Muscle of leg (tissue), 16 donors: ENCODE measurements at places on chromosomes 6 and 20.

GRCh38 chr6:11738661-11739375 lies 39.8 kb downstream of the ADTRP start:
- no peak overlapping the region for H3K27ac ChIP-seq
- H3K4me1 ChIP-seq: peaks cover 8% of the 10 kb centered on the region
- peak; percentile 38 for DNase-seq

GRCh38 chr20:53362736-53363135 lies 230.9 kb downstream of the ZNF217 start:
- no peak overlapping the region for H3K27ac ChIP-seq
- no peaks in the 10 kb centered on the region for H3K36me3 ChIP-seq
- no peak for DNase-seq
- H3K4me1 ChIP-seq: peaks cover 7% of the 10 kb centered on the region
- H3K4me3 ChIP-seq: no peak overlapping the region
- H3K27me3 ChIP-seq: no peaks in the 10 kb centered on the region

DNA sequence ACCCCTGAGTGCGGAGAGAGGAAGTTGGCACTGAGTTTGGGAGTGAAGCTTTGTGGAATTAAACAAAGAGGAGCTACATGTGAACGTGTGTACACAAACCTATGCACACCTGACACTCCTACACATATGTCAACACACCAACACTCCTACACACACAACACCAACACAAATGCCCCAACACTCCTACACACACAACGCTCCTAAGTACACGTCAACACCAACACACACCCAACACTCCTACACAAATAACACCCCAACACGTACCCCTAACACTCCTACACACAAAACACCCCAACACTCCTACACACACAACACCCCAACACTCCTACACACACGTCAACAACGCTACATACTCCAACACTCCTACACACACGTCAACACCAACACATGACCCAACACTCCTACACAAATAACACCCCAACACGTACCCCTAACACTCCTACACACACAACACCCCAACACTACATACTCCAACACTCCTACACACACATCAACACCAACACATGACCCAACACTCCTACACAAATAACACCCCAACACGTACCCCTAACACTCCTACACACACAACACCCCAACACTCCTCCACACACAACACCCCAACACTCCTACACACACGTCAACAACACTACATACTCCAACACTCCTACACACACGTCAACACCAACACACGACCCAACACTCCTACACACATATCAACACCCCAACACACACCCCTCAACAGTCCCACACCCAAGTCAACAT lies 40.1 kb upstream of the ZBP1 start:
- no peak for DNase-seq
- H3K27me3 ChIP-seq: no peaks in the 10 kb centered on the region
- peaks cover 26% of the 10 kb centered on the region for H3K36me3 ChIP-seq

- H3K27me3 ChIP-seq: peaks cover 2% of the 10 kb centered on the region
- peaks cover 12% of the 10 kb centered on the region for H3K36me3 ChIP-seq
- DNase-seq: no peak
- H3K4me3 ChIP-seq: no peak overlapping the region
- peaks cover 9% of the 10 kb centered on the region for H3K4me1 ChIP-seq
These were observed 60.4 kb upstream of the MPC1 start for GRCh38 chr6:166443166-166443565.

DNA sequence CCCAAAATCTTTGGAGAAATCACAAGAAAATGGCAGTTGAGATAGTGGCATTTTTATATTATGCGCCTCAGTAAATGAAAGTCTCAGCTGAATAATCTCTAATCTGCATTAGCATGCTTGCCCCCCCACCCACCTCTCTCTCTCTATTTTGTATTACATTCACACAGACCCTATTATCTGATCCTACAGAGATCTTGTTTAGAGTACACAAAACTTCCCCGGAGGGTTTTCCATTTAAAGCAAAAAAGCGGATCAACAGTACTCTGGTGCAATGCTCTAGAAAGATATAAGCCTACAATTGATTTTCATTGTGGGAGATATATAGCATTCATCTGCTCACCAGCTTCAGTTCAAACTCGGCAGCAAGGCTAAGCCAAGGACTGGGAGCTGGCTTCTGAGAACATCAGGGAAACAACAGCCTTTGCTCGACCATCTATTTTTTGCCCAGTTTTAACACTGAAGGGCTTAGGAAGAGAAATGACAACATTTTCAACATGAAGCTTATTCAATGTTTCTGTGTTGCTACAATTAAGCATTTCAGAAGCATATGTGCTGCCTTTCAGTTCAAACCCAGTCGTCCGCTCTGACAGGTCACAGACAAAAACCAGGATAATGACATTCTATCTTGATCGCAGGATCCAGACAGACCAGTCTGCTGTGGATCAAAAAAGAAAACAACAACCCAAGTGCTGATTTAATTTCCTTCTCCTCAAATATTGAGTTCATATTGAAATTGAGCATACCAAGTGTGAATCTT lies 137.6 kb upstream of the ATXN1 start:
- H3K27ac ChIP-seq: no peak overlapping the region
- no peaks in the 10 kb centered on the region for H3K36me3 ChIP-seq
- peaks cover 2% of the 10 kb centered on the region for H3K4me1 ChIP-seq
- no peak for DNase-seq
- no peak overlapping the region for H3K4me3 ChIP-seq

DNA sequence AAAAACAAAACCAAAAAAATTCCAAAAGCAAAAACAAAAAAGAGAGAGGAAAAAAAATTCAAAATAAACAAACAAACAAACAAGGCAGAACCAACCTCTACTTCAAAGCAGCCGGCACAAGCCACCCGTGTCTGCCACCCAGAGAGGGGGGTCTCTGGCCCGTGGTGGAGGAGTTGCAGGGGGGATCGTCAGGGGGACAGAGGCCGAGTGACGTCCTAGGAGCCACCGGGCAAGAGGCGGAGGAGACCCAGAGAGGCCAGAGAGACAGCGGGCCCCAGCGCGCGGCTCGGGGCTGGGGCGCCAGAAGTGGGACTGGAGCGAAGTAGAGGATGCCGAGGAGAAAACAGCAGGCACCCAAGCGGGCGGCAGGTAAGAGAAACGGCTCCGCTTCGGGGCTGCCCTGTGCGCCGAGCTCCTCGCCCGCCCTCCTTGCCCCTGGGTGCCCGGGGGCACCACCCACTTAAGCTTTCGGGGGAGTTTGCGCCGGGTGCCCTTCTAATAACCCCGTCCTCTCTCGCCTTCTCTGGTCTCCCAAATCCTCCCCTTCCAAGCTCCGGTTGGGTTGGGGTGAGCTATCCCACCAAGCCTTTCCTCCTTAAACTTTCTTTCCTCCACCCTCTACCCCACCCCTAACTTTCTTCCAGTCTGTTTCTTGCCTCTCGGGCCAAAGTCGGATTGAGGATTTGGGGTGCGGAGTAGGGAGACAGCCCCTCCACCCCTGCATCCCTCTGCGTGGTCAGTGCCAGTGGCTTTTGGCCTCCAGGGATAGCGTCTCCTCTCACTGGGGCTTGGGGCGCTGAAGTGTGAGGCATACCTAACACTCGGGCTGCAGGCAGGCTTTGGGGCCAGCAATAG lies 1.0 kb downstream of the TSHZ2 start:
- peak overlapping the region; percentile 86 for H3K27ac ChIP-seq
- H3K4me1 ChIP-seq: no peaks in the 10 kb centered on the region
- no peaks in the 10 kb centered on the region for H3K36me3 ChIP-seq
- H3K27me3 ChIP-seq: peaks cover 20% of the 10 kb centered on the region
- DNase-seq: peak; percentile 67

GRCh38 chr20:17530716-17531664 lies at the start of gene BFSP1:
Gene BFSP1 (minus strand): TSS chr20:17531379. CDS start chr20:17531329, 50 bp downstream.
- no peaks in the 10 kb centered on the region for H3K27me3 ChIP-seq
- peak within 1 kb of the TSS; percentile 55 for H3K4me3 ChIP-seq
- peak; percentile 75 for DNase-seq
- H3K4me1 ChIP-seq: peaks cover 7% of the 10 kb centered on the region
- peak within 1 kb of the TSS; percentile 65 for H3K27ac ChIP-seq

- no peaks in the 10 kb centered on the region for H3K36me3 ChIP-seq
- no peak overlapping the region for H3K27ac ChIP-seq
- H3K4me1 ChIP-seq: peaks cover 6% of the 10 kb centered on the region
These were observed 141.0 kb downstream of the TBXT start for GRCh38 chr6:166026586-166027126.

GRCh38 chr6:22666586-22666985 lies 97.2 kb downstream of the HDGFL1 start:
- H3K4me1 ChIP-seq: no peaks in the 10 kb centered on the region
- no peak overlapping the region for H3K27ac ChIP-seq
- DNase-seq: no peak
- no peaks in the 10 kb centered on the region for H3K36me3 ChIP-seq
- no peaks in the 10 kb centered on the region for H3K27me3 ChIP-seq
- no peak overlapping the region for H3K4me3 ChIP-seq

DNA sequence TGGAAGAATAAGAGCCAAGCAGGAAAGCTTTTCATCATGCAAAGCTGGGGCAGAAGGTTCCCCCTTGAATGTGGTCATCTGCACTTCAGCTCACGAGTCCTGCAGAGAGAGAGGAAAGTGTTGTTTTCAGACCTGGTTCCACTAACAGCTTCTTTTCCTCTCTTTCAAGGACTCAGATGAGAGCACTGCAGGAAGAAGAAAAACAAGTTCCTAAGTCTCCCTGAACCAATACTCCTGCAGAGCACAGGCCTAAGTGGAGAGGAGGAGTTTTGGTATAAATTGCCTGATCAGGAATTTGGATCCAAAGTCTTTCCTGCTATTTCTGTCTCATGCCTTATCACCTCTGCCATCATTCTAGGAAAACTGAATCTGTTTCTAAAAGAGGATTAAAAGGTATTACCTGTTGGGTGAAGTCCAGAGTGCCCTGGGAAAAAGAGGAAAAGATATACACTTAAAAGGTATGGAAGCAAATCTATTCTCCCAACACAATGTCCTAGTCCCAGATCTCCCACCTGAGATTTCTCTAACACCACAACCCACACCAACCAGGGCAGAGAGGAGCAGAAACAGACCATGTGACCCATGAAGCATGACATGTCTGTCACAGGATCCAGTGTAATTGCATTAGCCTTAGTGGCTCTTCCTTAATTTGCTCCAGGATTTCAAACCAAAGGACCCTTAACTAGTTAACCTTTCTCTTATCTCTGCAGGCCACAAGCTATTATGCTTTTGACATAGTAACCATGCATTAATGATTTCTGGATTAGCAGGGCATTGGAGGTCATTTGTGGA lies 12.2 kb downstream of the HLA-DRB5 start:
- no peaks in the 10 kb centered on the region for H3K4me1 ChIP-seq
- no peaks in the 10 kb centered on the region for H3K36me3 ChIP-seq
- DNase-seq: no peak
- peaks cover 2% of the 10 kb centered on the region for H3K27me3 ChIP-seq
- H3K27ac ChIP-seq: no peak overlapping the region

DNA sequence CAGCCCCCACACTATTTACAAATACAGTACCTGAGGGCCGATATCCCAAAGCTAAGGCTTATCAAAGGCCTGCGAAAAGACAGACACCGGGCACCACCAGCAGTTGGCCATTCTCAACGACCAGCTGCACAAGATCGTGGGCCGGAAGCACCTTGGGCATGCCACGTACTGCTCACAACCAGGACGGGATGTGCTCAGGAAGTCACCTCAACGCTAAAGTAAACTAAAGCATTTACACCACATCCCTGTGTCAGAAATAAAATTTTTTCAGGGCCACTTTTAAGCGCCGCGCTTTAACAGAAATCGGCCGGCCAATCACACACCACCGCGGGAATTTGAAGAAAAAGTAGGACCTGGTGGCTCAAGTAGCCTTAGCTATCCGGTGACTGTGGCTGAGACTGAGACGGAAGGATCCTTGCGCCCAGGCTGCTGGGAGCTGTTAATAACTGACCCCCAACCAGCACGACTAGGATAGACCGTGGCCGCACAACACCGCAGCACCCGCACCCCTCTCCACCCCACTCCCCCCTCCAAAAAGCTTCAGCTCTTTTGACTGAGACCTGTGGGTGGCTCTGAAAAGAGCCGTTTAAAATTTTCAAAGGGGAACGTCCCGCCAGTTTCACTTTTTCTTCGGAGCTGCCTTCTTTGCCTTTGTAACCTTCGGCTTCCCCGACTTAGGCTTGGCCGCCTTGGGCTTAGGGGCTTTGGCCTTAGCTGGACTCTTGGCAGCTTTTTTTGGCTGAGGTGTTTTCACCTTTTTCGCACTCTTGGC lies 131.2 kb upstream of the BTN3A2 start:
- peaks cover 8% of the 10 kb centered on the region for H3K4me1 ChIP-seq
- H3K27me3 ChIP-seq: no peaks in the 10 kb centered on the region
- H3K27ac ChIP-seq: peak overlapping the region; percentile 94
- peak; percentile 91 for DNase-seq
- no peaks in the 10 kb centered on the region for H3K36me3 ChIP-seq

GRCh38 chr6:45781890-45782289 lies 233.8 kb downstream of the CLIC5 start:
- H3K4me1 ChIP-seq: peaks cover 6% of the 10 kb centered on the region
- H3K27ac ChIP-seq: no peak overlapping the region
- H3K4me3 ChIP-seq: no peak overlapping the region
- H3K27me3 ChIP-seq: no peaks in the 10 kb centered on the region
- no peaks in the 10 kb centered on the region for H3K36me3 ChIP-seq

GRCh38 chr20:42938441-42939205 lies 251.1 kb downstream of the PTPRT start:
- no peak overlapping the region for H3K27ac ChIP-seq
- DNase-seq: peak; percentile 60
- no peaks in the 10 kb centered on the region for H3K4me1 ChIP-seq
- no peaks in the 10 kb centered on the region for H3K36me3 ChIP-seq

DNA sequence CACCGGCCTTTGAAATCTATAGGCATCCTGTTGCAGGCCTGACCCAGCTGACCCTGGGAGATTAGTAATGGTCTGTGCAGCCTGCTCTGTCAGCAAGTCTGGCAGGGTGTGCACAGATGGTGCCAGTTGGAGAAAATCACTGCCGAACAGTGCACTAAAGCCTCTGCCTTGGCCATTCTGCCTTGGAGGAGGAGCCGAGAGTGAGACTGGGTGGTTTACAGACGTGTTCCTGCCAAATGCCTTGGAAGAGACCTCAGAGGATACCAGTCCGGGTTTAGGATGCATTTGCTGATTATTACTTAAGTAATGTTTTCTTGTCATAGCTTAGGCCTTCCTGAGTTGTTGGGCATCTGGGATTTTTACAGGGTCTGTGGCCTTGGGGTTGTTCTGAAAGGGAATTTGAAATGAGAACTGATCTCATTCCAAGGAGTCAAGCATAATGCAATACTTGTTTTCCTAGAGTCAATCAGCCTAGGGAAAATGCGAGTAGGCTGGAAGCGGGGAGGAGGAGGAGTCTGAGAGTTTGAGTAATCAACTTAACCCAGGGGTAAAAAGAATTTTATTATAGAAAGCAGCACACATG lies 292.1 kb downstream of the SOX4 start:
- peak; percentile 89 for DNase-seq
- no peak overlapping the region for H3K4me3 ChIP-seq
- H3K27ac ChIP-seq: peak overlapping the region; percentile 75
- no peaks in the 10 kb centered on the region for H3K27me3 ChIP-seq
- no peaks in the 10 kb centered on the region for H3K36me3 ChIP-seq
